Osteocyte (in vitro differentiated cells): ENCODE measurements at places on chromosomes 13 and 19. TPM values are rescaled to one million over a fixed set of nuclear protein-coding genes. Genes with fewer than 3 reads are reported as not detected.

The MAP3K10 gene
- 23.6 and 24.2 TPM in 2 replicates for total RNA-seq

The STK24 gene
- total RNA-seq = 139 and 142 TPM in 2 replicates

GRCh38 chr19:29855087-29855486 lies 43.3 kb downstream of the CCNE1 start:
- DNase-seq = no peak

- no peak for DNase-seq
Observed at GRCh38 chr13:40974460-40975407, 44.4 kb downstream of the ELF1 start.

GRCh38 chr13:57665481-57665880 lies 33.9 kb downstream of the PCDH17 start:
- DNase-seq = no peak

GRCh38 chr19:50909240-50910070 lies 1.7 kb downstream of the KLK4 start:
- no peak for DNase-seq

DNA sequence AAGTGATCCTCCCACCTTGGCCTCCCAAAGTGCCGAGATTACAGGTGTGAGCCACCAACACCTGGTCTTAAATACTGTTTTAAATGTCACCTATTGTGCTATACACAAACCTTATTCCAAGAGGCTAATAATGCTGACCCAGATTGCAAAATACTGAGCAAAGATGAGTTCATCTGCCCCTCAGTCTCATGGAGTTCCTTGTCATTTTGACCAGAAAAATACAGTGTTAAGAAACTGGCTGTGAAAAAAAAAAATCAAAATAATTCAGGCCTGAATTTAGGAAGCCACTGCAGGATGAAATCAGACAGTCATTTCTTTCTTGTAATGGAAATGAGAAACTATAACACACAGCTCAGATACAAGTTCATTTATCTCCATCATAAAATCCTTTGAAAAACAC lies 59.9 kb downstream of the TBC1D4 start:
- DNase-seq = no peak

DNA sequence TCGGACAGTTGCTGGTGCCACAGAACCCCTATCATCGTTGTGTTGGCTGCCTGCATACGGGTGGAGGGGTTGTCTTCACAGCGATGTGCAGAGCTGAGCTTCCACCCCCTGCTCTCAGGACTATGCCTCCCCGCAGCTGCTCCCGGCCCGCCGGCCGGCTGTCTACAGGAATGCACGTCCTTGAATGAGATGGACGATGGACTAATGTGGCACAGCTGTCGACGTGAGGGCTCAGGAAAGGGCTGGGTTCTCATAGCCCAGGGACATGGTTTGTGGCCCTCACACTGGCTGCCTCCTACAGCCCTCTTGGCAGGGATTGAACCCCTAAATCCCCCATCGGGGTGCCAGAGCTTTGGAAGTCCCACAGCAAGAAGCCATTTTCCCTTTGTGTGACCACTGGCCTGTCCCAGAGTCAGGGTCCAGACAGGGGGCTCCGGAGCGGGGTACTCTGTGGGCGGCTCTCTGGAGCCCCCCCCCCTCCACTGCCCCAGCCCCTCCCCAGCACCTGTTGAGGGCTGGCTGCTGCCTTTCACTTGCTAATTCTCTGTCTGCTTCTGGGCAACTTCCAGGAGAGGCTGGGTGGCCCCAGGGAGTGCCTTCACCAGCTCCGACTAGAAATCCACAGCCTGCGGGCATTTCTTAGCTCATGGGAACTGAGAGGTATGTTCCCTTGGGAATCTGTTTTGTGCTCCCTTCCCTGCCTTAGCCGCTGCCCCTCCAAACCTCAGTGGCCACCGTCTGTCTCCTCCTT lies 40.2 kb downstream of the TSSK6 start:
- no peak for DNase-seq
